Breast epithelium (tissue), 4 donors: ENCODE measurements at places on chromosomes 12 and 14. TPM values are rescaled to one million over a fixed set of nuclear protein-coding genes. Genes with fewer than 3 reads are reported as not detected.

The NDUFA9 gene
- total RNA-seq = 29.9 TPM

The ARF6 gene
- total RNA-seq = 63.8 TPM

GRCh38 chr12:127810041-127810440, 456.9 kb upstream of the TMEM132C start:
- no peak for DNase-seq

- DNase-seq = no peak
Measured at GRCh38 chr12:45701296-45701695, 28.2 kb upstream of the ARID2 start.

DNA sequence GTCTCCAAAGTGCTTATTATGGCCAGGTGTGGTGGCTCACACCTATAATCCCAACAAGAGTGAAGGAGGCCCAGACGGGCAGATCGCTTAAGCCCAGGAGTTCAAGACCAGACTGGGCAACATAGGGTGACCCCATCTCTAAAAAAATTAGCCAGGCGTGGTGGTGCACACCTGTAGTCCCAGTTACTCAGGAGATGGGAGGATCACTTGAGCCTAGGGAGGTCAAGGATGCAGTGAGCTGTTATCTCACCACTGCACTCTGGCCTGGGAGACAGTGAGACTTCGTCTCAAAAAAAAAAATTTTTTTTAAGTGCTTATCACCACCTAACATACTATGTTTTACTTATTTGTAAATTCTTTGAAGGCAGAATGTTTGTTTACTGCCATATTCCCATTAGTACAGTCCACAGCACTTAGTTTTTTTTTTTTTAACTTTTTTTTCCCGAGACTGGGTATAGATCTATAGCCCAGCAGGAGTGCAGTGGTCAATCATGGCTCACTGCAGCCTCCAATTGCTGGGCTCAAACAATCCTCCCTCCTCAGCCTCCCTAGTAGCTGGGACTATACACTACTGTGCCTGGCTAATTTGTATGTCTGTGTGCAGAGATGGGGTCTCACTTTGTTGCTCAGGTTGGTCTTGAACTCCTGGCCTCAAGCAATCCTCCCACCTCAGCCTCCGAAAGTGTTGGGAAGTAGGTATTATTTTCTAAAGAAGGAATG, 4.7 kb upstream of the KANSL2 start:
- DNase-seq = no peak

DNA sequence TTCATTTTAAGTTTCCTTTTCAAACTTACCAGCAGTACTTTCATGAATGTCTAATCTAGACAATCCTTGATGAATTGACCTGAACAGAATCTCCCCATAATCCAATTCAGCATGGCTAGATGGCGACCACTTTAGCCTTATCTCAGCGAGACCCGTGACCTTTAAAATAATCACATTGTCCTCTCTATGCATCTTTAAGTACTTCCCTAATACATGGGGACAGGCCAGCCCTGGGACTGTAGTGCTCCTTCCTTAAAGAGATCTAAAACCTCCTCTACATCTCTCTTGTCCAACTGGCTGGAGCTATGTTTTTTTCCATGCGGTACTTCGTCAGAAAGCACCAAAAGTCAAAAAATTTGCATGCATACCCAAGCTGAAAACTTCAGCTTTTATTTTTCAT, 746.0 kb downstream of the VRK1 start:
- no peak for DNase-seq
